ENCODE measurements at places on chromosomes 4 and X. TPM values are rescaled to one million over a fixed set of nuclear protein-coding genes. Genes with fewer than 3 reads are reported as not detected.

GRCh38 chr4:147732518-147733235 lies 789 bp downstream of the ARHGAP10 start:
- DNase-seq, result peak; percentile 64

The FAAH2 gene
- polyA plus RNA-seq, result 0.56 TPM

GRCh38 chr4:124415146-124415545 lies 297.4 kb downstream of the ANKRD50 start:
- DNase-seq, result peak; percentile 58

DNA sequence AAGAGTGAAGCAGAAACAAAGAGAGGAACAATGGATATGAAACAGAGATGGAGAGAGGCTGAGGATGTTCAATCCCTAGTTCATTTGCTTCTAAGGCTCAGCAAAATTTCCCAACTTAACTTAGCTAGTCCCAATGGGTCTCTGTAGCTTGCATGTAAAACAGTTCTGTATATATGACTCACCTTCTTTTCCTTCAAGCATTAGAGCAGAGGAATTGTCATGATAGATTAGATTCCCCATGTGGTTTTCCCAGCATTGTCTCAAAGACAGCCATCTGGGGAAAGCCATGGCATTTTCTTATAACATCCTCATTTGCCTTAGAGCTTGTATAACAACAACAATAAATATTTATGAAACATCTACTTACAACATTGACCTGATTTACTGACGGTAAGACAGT lies 93.9 kb upstream of the GATB start:
- DNase-seq, result no peak

The TMPRSS11A gene
- 0.09 TPM for polyA plus RNA-seq

The LONRF3 gene
- polyA plus RNA-seq, result 1.5 TPM

DNA sequence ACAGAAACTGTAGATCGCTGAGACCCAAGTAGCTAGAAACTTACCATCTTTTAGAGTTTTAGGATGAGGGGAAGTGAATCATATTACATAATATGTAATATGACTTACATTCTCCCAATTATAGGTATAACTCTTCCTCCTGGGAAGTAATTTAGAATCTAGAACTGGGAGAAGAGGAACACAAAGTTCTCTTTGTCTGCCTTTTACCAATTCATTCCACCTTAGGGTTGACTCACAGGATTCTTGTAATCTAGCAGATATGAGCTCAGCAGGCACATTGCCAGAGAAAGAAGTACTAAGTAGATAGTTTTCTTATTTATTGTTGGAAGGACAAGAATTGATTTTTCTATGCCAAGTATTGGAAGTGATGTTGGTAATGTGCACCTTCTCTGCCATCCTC lies 58.0 kb upstream of the CCSER1 start:
- no peak for DNase-seq

DNA sequence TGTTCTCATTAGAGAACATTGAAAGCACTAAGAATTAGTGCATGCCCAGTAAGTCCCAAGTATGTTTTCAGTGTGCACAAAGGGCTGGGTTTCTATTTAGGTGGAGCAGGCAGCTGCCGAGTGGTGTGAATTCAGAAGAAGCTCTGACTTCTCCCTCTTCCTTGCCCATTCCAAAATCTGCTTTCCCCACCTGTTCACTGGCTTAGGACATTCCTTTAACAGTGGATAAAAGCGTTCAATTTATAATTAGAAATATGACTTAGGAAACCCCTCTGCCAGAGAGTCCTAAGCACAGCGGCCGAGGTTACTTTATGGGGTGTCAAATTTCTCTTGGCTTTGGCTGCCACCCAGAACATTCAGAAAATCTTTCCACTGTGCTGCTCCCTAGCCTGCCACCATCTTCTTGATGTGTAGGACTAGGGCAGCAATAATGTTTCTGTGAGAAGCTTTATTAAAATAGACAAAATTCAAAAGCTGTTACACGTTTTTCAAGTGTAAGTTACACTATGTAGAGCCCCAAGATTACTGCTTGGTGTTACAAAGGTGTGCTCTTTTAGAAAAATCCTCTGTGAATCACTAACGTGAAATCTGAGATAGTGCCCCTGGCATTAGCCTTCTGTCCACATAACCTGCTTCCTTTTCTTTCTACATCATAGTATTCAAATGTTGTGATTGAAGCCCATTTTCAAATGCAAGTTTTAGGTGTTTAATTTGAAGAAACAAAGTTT lies 191.6 kb upstream of the ANKRD50 start:
- DNase-seq, result peak; percentile 84

The TSPYL2 gene
- polyA plus RNA-seq, result 15.5 TPM

GRCh38 chr4:161252520-161253141 lies 911.2 kb downstream of the FSTL5 start:
- no peak for DNase-seq

GRCh38 chr4:38017609-38018008 lies 57.4 kb downstream of the PTTG2 start:
- no peak for DNase-seq

DNA sequence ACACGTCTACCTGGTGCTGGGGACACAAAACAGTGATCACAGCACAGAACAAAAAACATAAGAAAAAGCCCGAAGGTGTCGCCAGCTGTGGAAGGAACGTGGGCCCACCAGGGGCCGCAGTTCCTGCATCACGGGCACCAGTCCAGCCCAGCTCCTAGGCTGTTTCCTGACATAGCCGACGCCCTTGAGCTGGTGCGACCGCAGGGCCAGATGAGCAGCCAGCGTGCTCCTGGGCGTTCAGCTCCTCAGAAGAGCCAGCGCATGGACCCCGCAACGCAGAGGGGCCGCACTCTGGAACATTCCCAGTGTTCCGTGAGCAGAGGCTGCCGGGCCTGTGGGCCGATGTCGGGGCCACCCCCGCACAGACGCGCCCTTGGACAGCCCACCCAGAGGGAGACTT lies 44.1 kb downstream of the GAK start:
- DNase-seq, result no peak

DNA sequence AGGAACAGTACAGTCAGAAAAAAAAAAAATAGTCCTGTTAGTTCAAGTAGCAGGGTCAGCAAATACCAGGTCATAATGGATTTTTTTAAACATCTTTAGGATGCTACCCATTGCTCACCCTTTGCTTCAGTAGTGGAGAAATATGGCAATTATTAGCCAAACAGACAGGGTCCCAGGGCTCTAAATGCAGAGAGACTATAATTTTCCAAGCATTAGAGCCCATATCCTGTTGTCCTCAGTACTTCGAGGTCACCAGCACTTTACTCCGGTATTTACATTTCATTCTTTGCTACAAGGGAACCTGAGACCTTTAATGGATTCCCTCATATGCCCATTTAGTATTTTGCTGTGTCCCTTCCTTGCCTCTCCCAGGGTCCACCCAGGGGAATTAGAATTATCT lies 1562.9 kb upstream of the TENM3 start:
- no peak for DNase-seq

DNA sequence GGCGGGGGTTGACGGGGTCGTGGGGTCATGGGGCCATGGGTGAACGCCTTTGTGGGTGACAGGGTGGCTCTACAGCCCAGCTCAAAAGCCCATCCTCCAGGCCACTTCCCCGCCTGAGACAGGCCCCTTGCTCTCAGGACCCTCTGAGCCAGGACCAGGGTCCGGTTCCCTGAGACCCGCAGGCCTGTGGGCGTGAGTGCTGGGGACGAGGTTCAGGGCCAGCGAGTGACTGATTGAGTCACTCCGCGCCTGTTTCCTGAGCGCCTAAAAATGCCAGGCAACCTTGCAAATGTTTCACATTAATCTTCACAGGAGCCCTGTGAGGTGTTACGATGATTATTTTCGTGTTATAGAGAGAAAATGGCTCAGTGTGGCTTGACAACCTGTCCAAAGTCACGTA lies 97.8 kb downstream of the ZNF674 start:
- no peak for DNase-seq

The FREM3 gene
- 0.32 TPM for polyA plus RNA-seq

- DNase-seq, result no peak
Observed at GRCh38 chr4:28334249-28334648, 1473.6 kb downstream of the STIM2 start.

DNA sequence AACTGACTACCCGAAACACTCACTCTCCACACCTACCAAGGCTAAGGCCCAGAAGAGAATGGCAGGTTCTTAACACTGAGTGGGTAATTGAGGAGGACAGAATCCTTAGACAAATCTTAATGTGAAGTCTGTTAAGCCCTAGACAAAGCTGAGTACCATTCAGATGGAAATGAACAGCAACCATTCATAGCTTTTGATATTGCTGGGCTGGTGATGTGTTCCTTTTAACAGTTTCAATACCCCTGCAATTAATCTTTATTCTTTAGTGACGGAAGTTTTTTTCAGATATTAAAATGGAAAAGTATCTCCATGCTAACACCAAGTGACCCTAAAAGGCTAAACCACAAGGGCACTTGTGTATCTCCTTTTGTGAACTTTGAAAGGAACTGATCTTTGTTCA lies 334.9 kb downstream of the OPHN1 start:
- DNase-seq, result no peak

GRCh38 chr4:17203797-17204196 lies 305.4 kb upstream of the LDB2 start:
- no peak for DNase-seq

The BTK gene
- polyA plus RNA-seq, result 2.4 TPM

- no peak for DNase-seq
Observed at GRCh38 chrX:131316260-131316659, 27.2 kb upstream of the IGSF1 start.

DNA sequence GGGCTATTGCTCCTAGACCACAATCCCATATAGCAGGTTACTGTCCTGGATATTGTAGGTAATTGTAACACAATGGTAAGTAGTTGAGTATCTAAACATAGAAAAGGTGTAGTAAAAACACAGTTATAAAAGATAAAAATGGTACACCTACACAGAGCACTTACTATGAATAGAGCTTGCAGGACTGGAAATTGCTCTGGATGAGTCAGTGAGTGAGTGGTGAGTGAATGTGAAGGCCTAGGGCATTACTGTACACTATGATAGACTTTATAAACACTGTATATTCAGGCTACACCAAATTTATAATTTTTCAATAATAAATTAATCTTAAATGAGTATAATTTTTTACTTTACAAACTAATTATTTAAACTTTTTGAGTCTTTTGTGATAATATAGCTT lies 425.7 kb downstream of the PABPC4L start:
- no peak for DNase-seq

- no peak for DNase-seq
Observed at GRCh38 chr4:15547392-15547791, 77.7 kb downstream of the CC2D2A start.

GRCh38 chr4:168891688-168892087 lies 118.4 kb downstream of the CBR4 start:
- DNase-seq, result no peak

DNA sequence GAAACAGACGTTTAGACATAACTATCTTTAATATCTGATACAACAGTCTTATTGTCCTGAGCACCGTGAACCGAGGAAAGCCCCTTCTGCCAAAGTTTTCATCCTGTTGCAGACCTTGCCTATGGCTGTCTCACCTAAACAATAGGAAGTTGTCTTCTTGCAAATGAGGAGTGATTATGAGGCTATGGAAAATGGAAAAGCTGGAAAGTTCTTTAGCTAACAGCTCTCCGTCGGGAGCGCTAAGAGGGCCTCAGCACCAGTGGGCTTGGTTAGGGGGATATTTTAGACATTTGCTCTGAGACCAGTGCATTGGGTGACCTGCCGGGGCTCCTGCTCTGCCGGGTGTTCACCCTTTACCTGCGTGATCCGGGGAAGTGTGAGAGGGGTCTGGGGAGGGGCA lies 28.4 kb downstream of the TMEM131L start:
- DNase-seq, result no peak

DNA sequence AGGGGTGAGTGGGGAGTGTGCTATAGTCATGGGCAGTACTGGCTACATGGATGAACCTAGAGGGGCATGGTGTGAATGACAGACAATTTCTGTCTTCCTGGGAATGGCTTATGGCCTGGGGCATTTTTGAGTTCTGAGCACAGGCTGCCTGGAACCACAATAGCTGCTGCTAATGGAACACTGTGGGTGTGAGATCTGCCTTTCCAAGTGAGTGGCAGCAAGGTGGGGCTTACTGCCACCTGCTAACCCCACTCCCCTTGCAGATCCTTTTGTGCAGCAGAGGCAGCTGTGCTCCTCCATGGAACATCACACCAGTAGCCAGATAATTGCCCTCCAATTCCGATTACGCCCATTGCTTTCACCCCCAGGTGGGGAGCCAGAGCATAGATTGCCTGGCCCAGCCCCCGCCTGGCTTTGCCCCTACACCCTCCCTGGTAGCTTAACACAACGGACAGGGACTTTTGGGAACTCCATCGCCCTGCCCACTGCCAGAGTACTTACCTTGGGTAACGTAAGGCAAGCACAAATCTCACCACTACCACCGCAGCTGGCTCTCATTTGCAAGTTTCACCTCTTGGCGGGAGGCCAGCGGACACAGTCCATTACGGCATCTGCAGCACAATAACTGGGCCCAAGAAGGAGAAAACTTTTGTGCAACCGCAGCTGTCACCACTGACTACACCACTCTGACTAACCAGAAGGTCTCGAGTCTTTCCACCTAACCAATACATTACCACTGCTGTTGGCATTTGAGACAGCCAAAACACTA lies 421.2 kb upstream of the NWD2 start:
- DNase-seq, result no peak

The KLKB1 gene
- 0.46 TPM for polyA plus RNA-seq

- no peak for DNase-seq
Observed at GRCh38 chrX:69156638-69157037, 8.6 kb downstream of the PJA1 start.

DNA sequence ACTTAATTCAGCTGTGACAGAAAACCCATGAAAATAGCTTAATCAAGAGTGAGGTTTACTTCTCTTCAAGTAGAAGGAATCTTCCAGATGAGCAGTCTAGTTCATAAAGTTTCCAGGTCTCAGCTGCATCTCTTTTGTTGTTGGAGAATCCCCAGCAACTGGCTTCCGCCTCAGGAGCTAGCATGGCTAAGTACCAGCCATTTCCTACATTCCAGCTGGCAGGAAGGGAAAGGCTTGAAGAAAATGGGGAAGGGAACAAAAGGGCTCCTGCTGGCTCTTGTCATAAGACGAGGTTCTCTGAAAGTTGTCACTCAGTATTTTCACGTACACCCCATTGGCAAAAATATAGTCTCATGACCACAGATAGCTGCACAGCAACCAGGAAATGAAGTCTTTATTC lies 27.3 kb upstream of the TRIM2 start:
- no peak for DNase-seq

The GASK1B gene
- 70.6 TPM for polyA plus RNA-seq

DNA sequence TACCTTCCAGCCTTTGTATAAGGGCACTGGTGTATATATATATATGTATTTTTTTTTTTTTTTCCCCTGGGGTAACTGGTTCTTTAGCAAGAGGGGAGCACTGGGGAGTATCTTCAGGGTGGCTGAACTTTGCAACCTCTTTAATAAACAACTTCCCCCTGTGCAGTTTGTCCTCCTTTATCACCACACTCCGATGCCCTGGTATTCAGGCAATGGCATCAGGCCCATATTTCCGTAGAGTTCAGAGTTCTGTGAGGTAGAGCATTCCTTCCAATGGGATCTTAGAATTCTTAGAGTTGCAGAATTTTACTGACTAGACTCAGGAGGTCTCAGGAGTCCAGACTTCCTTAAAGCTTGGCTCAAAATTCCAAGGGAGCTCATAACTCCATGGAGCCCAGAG lies 24.6 kb downstream of the NYX start:
- no peak for DNase-seq

DNA sequence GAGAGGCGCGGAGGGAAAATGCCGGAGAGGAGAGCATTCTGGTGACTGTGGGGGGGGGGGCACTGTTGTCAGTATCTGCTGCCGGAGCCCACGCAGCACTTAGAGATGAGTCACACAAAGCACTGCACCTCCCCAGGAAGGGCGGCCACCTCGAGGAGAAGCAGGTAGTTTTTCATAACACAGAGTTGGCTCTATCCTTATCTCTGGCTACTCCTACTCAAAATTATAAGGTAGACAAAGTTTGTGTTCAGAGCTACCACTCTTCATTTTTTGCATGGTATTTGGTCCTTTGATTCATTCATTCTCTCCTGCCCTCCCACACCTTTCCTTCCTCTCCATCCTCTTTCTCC lies 76.2 kb upstream of the SCOC start:
- no peak for DNase-seq
